ENCODE measurements at places on chromosomes 11 and 22.

- no peak for DNase-seq
Observed at GRCh38 chr11:70650075-70650909, 252.0 kb downstream of the CTTN start.

DNA sequence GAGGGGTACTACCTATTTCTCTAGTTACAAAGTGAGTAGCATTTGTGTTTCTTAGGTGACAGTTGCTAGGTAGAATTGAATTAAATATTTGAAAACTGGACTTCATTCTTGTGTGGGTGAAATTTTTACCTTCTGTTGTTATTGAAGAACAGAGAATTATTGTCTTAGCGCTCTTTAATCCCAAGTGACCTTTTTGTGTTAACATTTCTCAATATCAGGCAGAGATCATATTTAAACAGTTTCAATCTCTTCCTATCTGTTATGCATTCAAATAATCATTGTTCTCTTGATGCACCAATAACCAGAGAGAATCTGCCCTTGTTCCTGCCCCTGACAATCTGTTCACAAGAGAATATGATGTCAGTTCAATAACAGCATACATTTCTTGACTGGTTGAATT lies 14.2 kb downstream of the KMT2A start:
- no peak for DNase-seq

DNA sequence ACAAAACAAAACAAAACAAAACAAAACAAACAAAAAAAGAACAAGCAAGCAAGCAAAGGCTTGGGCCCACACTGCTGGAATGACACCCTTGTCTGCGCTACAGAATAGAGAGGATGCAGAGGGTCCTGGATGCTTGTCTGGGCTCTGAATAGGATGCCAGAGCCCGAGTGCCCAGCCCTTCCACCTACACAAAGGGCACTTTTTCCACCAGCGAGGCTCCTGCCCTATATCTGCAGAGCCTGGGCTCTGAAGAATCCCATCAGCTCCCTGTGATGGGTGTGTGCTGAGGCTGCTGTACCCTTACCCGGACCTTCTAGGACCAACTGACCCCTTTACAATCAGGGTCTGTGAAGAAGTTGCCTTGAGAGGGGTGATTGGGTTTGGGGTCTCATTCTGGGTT lies 221.2 kb downstream of the DSCAML1 start:
- no peak for DNase-seq

DNA sequence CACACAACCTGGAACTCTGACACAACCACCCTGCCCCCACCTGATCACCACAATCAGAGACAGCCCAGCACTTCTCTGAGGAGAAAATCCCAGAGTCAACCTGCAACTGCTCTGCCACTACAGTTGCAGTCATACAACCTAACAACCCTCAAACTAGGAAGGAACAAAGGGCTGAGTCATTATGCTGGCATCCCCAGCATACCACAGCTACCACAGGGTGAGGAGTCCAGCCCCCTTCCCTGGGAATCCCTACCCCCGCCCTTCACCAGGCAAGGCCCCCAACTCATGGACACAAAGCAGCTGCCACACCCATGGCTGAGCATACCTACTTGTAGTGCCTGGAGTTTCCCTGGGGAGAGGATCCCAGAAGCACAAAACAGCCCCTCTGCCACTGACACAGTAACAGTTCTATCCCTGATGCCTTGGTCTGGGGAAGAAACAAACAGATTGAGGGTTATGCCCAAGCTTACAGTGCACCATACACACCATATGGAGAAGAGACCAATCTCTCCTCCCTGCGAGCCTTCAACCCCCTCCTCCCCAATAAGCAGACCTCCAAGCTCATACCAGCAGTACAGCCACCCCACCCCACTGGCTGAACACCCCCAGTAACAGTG lies 68.5 kb upstream of the C11orf58 start:
- no peak for DNase-seq

GRCh38 chr11:114604179-114604813 lies 8.7 kb upstream of the NXPE4 start:
- DNase-seq, result no peak

- no peak for DNase-seq
Observed at GRCh38 chr22:36839356-36840073, 21.3 kb upstream of the NCF4 start.

DNA sequence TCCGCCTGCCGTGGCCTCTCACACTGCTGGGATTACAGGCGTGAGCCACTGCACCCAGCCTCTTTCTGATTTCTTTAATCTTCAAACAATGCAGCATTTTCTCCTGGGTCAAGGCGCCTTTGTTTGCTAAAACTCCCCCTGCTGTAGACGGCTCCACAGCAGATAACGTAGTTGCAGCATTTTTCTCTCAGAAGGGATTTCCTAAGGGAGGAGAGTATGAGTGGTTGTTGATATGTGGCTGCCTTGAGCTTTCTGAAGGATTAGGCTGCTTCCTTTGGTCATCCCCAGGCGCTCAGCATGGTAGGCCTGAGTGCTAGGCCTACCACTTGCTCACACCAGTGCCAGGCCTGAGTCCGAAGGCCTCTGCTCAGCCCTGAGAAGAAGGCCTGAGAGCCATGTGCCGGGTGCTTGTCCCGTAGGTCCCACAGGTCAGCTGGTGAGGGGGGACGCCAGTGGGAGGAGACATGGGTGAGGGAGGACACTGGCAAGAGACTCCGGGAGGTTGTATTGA lies 18.1 kb downstream of the SMARCB1 start:
- DNase-seq, result no peak

GRCh38 chr11:34507610-34508009 lies 6.0 kb downstream of the ELF5 start:
- DNase-seq, result no peak

DNA sequence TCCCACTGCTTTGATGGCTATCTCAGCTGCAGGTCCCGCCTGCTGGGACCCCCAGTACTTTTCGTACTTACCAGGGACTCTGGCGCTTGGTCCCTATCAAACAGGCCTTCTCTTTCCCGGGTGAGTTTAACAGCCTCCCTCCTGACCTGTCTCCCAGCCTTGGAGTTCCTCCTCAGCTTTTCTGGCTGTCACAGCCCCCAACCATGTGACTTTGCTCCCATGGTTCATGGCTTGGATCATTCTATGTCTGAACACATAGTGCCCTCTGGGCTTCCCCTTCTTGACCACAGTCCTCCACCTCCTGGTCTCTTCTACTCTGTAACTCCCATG lies 56.9 kb downstream of the PARVA start:
- no peak for DNase-seq

DNA sequence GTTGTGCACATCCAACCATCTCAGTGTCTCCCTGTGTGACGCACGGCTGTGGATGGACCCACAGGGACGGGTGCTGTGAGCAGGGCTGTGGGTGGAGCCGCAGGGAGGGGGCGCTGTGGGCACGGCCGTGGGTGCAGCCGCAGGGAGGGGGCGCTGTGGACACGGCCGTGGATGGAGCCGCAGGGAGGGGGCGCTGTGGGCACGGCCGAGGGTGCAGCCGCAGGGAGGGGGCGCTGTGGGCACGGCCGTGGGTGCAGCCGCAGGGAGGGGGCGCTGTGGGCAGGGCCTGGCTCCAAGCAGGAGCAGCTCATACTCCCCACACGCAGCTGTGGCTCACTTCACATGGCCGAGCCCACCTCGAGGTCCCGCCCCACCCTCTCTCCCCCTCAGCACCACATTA lies 6.0 kb upstream of the MAPK11 start:
- DNase-seq, result no peak

- no peak for DNase-seq
Observed at GRCh38 chr11:22903782-22904181, 43.5 kb upstream of the CCDC179 start.

DNA sequence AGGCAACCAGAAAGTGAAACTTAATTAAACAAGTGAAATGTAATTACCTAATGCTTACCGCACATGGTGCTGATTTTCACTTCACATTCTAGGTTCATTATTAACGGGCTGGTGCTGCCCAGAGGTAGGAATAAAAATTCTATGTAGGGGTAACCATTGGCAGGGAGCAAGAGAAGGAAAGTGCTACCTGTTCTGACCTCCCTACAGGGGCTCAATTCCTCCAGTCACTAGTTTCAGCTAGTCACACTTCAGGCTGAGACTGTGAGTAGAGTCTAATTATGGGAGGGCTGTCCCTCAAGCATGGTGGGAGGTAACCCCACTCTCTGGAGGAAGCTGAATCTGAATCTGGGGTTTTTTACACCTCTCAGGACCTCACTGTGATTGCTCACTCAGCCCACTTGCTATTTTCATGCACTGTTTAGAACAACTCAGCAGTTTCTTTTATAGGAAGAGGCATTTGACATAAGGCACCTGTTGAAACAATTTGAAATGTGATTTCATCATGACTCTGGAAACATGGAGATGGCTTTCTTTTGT lies 75.4 kb downstream of the MAML2 start:
- peak; percentile 14 for DNase-seq

GRCh38 chr11:19506816-19507486 lies 205.7 kb upstream of the NAV2 start:
- no peak for DNase-seq

DNA sequence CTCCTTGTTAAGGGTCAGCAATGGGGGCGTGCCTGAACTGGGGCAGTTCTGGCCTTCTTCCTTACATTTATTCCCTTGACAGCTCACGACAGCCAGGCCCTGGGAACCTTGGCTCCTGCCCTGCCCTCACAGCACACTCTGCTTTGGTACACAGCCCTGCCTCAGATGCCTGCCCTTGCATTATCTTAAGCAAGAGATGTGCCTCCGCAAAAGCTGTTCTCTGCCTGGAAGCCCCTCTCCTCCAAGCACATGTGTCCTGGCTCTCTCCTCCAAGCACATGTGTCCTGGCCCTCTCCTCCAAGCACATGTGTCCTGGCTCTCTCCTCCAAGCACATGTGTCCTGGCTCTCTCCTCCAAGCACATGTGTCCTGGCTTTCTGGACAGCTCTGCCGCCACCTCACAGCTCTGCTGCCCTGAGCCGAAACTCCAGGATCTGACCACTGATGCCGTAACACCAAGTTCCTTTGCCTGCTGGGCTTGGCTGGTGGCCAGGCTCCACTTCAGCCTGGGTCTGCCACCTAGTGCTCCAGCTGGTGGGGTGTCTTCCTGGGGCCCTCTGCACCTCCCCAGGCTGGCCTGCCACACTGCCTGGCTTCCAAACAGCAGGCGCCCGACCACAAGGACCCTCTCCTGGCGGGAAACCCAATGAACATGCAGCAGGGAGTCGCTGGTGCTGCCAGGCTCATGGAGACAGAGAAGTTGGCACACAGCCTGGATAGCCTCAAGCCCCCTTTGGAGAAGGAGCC lies 53.0 kb downstream of the SCUBE1 start:
- no peak for DNase-seq

GRCh38 chr22:38273135-38273826 lies 471 bp upstream of the TMEM184B start:
- DNase-seq, result no peak

- DNase-seq, result no peak
Observed at GRCh38 chr22:44890416-44891292, 119.2 kb downstream of the PHF21B start.

DNA sequence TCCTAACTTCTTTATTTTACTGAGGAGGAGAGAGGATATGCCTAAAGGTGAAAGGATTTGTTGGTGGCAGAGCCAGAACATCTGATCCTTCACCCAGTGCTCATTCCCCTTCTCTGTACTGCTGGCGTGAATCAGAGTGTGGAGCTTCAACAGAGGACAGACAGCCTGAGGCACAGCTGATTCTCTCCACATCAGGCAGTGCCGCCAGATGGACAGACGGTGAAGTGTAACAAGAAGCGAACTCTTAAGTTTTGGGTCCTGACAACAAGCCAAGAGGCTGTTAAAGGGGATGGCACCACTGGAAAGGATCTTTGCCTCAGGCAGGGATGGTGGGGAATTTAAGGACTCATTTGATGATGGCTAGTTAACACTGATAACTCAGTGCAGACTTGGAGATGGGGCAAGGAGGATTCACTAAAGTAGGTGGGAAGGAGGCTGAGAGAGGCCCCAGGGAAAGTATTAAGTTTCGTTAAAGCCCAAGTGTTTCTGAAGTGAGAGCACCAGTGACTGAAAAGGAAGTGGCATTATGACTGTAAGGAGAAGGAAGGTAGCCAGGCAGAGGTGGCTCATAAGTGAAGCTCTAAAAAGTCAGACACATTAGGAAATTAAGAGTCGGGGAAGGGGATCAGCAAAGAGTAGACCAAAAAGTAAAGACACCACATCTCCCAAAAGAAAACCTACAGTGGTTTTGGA lies 81.3 kb downstream of the CLPB start:
- DNase-seq, result no peak

DNA sequence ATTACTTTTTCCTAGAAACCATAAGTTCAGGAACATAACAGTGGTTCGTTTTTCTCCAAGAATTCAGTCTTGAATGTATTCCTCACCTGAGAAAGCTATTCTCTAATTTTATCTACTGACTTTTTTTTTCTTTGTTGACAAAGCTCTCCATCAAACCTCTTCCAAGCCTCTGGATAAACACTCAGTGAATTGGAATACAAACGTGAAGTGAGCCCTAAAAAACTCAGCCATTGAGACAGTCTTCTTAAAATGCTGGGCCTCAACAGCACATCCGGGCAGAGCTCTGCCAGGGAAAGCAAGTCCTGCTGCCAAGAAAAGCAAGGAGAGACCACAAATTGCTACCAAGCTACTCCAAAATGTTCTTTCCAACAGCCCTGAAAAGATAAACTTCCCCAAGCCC lies 7.7 kb upstream of the SLC1A2 start:
- DNase-seq, result no peak

DNA sequence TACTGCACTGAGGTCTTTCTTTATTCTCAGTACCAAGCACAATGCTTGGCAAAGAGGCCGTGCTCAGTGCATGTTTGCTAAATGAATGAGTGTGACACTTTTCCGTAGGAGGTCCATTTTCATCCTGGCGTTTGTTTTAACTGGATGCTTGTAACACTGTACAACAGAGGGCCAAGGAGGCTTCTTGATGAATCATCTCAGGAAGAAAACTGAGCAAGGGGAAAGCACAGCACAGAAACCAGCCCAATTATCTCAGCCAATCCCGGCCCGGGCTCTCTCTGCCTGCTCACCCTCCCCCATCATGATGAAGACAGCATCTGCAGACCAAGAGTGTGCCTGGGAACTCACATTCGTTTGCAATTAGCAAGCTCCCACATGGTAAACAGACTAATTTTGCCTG lies 570.3 kb downstream of the OPCML start:
- no peak for DNase-seq

Data from activated naive CD8-positive, alpha-beta T cell treated with anti-CD3 and anti-CD28 coated beads, Interleukin-2, amount 50 U/mL, for 16 hours (primary cell).